Thoracic aorta (tissue), 2 donors: ENCODE measurements at places on chromosomes 2 and 18. TPM values are rescaled to one million over a fixed set of nuclear protein-coding genes. Genes with fewer than 3 reads are reported as not detected.

DNA sequence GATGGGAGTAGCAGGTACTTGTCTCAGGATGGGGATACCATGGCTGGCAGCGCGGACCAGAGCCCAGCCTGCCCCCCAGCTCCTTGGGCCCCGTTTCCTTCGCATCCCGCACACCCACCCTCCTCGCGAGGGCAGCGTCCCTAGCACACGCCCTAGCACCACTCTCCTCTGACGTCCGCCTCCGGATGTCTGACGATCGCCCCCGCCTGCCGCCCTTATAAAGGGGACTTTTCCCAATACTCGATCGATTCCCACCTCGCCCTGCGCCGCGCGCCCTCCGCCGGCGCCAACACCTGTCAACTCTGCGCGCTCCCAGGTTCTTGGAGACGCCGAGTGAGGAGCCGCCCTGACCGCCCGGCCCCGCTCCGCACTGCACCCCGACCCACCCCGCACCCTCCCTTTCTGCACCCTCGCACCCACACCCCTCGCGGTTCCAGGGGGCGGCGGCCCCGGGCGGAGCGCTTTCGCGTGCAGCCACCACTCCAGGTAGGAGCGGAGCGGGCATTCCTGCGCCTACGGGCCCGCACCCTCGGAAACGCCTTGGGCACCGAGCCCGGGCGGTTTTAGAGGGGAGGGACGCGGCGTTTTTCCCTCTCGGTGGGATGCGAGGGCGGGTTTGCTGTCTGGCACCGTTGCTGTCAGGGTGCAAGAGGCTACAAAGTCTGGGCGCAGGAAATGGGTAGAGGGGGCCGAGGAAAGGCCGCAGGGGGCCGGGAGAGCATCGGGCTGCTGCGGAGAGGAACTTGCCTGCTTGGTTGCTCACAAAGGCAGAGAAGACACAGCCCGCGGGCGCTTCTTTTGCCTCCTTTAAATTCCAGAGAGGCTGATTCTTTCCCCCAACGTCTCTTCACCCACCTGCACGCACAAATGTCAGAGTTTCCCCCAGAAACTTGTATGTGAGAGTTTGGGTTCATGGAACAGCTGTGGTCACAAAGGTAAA is at the start of gene SLC5A7:
Gene SLC5A7 (plus strand): TSS at position 247 of the 940 bp plus-strand sequence. CDS start 1,632 bp downstream, outside the sequence.
- no peak for DNase-seq

DNA sequence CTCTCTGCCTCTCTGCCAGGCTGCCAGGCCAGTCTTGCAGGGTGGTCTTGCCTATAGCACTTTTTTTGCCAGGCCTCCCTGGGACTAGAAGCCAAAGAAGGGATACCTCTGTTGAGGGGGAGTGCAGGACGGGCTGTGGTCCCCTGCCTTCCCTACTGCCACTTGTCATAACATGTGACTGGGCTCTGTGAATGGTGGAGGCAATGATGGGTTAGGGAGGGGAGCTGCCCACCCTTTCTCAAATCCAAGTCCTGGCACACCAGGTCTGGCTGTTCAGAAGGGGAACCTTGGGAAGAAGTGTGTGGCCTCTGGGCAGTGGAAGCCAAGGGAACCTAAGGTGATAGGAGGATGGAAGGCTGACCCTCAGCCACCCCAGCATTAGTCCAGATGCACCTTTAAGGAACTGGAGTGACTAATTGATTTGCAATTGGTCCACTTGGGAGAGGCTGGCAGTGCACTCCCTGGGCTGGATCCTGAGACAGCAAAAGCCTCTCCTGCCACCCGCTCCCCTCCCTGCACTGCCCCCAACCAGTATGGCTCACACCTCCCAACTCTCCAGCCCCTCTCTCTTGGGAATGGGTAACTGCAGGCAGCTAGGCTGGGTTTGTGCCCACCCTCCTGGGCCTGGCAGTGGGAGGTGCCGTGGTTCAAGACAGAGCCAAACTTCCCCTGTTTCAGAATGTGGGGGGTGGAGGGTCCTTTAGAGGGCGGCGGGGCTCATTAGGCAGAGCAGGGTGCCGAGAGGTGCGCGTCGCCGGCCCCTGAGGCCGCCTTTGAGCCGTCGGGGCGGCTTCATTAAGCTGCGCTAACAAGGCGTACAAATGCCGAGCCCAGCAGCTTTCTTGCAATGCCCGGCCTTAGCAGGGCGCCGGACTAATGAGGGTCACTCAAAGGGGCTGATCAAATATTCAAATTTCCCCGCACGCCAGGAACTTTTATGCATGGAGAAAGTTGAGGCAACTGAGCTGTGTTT is 4.5 kb upstream of the SIX3 start:
- DNase-seq: no peak

- DNase-seq: no peak
Measured at GRCh38 chr18:77870199-77870598, 620.6 kb downstream of the GALR1 start.

- no peak for DNase-seq
Measured at GRCh38 chr2:125042727-125043126, 1017.6 kb downstream of the CNTNAP5 start.

GRCh38 chr2:224196810-224197209 is 157.7 kb upstream of the SERPINE2 start:
- no peak for DNase-seq

GRCh38 chr2:172282944-172283343 is 144.4 kb upstream of the ITGA6 start:
- no peak for DNase-seq

- no peak for DNase-seq
Measured at GRCh38 chr2:117980783-117981676, 32.8 kb downstream of the CCDC93 start.

DNA sequence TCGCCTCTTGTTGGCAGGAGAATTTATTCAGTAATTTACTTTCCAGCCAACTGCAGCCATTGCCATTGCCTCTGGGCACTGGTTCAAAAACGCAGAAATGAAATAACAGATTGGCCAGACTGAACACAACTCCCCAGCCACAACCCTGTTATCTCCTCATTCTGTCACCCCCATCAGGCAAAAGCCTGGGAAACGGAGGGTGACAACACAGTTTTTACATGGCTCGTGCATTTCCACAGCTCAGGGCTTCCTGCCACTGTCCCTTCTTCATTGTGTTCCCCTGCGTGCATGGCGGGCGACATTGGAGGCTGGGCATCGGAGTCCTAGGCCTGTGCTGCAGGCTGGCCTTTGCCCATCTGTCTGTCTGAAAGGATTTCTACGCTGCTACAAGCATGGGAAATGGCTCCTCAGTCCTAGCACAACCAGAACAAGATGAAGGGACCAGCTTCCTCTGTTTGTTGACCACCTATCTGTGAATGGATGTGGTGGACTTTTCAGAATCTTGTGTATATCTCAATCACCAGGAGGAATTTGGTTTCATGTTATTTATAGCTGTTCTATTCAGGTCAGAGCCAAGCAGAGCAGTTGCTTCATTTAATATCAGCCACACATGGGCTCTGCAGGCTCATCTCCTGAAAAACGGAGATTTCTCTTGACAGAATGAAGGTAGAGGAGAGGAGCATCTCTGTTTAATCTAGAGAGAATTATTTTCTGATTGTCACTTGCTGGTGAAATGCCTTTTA is 107.0 kb downstream of the MGAT5 start:
- DNase-seq: no peak

GRCh38 chr2:96146153-96146880 is 1.1 kb upstream of the DUSP2 start:
- DNase-seq: no peak

GRCh38 chr2:85396531-85397470 is 13.4 kb downstream of the CAPG start:
- DNase-seq: no peak

GRCh38 chr2:189830510-189830909 is 46.3 kb downstream of the PMS1 start:
- no peak for DNase-seq

DNA sequence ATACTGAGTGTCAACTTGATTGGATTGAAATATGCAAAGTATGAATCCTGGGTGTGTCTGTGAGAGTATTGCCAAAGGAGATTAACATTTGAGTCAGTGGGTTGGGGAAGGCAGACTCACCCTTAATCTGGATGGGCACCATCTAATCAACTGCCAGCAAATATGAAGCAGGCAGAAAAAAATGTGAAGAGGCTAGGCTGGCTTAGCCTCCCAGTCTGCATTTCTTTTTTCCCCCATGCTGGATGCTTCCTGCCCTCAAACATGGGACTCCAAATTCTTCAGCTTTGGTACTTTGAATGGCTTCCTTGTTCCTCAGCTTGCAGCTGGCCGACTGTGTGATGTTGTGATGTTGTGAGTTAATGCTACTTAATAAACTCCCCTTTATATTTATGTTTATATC is 577.4 kb downstream of the CPS1 start:
- no peak for DNase-seq

GRCh38 chr18:13328213-13328612 is 109.7 kb downstream of the LDLRAD4 start:
- no peak for DNase-seq

DNA sequence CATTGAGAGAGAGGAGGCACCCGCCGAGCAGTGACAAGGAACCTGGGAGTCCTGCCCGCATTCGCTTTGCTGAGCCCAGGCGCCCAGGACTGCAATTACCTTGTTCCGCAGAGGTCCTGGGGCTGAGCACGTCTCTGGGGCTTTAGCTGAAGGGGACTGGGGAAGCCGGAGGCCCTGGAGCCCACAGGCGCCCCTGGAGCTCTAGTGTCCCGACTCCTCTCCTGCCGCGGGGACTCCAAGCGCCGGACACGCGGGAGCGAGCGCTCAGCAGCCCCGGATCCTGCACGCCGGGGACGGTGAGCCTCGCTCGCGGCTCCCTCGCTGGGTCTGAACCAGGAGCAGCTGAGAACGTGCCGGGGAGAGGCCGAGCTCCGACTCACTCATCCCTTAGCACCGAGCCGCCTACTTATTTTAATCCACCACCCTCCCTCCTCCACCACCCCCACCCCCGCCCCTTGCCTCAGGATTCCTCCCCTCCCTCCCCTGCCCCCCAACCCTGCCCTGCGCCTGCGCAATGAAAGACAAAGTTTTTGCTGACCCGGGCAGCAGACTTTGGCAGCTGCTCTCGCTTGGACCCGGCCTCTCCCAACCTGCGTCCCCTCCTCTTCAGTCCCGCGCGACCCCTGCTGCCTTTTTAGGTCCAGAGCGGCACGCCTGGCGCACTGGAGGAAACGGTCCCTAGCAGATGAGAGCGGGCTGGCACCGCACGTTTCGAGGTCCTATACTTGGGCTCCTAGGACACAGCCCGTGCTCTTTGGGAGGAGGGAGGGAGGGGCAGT is at the start of gene OSR1:
Gene OSR1 (minus strand): TSS at position 382 of the 779 bp plus-strand sequence. CDS start 4,818 bp downstream, outside the sequence.
- DNase-seq: no peak

- no peak for DNase-seq
Measured at GRCh38 chr2:99399063-99399462, 61.9 kb downstream of the EIF5B start.

- no peak for DNase-seq
Measured at GRCh38 chr2:181753686-181754085, 73.4 kb upstream of the NEUROD1 start.

QPCT gene
- total RNA-seq: 5.0 TPM

SOX11 gene
- total RNA-seq: not detected

CTAGE1 gene
- total RNA-seq: not detected

SERPINB2 gene
- 9.3 TPM for total RNA-seq
